ENCODE measurements at places on chromosomes 13 and 19. TPM values are rescaled to one million over a fixed set of nuclear protein-coding genes. Genes with fewer than 3 reads are reported as not detected.

DNA sequence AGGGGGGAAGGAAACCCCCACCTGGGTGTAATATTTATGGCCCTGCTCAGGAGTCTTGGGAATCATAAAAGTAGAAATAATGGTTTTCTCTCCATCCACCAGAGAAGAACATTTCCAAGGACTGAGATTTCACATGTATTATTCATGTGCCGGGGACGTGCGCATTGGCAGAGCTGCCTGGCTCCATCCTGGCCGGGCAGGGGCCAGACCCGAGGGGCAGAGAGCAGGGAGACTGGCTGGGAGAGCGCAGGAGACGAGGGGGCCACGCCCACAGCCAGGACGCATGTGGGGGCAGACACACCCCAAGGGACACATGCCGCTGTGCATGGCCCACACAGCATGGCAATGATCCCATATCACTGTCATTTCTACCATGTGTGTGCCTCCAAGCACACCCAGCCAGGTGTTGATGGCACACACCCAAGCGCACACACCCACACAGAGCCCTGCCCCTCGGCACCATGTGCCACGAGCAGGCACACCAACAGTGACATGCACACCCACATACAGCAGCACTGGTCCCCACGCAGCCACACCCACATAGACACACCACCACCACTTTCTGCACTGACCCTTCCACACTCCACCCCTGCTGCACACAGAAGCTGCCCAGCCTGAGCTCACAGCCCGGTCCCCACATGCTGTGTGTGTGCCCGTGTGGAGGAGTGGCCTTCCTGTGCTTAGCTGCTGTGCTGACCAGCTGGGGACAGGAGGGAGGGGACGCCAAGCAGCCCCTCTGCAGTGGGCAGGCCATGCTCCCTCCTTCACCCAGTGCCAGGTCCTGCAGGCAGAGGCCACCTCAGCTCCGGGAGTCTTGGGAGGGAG is 39.3 kb downstream of the CEBPG start:
- no peak for DNase-seq

- peak; percentile 92 for DNase-seq
Measured at GRCh38 chr19:40305403-40305802, 20.3 kb upstream of the AKT2 start.

The MRPL4 gene
- 163 TPM for total RNA-seq

The SIGLEC7 gene
- total RNA-seq, result not detected

The SLC10A2 gene
- total RNA-seq, result not detected

DNA sequence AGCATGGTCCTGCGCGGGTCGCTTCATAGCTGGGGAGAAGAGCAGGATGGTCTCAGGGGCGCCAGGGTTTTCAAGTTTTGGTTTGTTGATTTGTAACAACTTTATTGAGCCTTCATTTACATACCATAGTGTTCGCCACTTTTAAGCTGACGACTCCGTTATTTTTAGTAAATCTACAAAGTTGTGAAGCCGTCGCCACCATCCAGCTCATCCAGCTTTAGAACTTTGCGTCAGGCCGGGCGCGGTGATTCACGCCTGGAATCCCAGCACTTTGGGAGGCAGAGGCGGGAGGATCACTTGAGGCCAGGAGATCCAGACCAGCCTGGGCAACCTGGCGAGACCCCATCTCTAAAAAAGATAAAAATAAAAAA is 404 bp downstream of the C19orf44 start:
- no peak for DNase-seq

- DNase-seq, result no peak
Measured at GRCh38 chr13:73142071-73142470, 83.3 kb downstream of the KLF5 start.

GRCh38 chr13:72692884-72693514 is 34.4 kb downstream of the MZT1 start:
- no peak for DNase-seq

GRCh38 chr13:100100115-100100879 is 11.4 kb downstream of the PCCA start:
- DNase-seq, result no peak

The FCHO1 gene
- 96.2 TPM for total RNA-seq

DNA sequence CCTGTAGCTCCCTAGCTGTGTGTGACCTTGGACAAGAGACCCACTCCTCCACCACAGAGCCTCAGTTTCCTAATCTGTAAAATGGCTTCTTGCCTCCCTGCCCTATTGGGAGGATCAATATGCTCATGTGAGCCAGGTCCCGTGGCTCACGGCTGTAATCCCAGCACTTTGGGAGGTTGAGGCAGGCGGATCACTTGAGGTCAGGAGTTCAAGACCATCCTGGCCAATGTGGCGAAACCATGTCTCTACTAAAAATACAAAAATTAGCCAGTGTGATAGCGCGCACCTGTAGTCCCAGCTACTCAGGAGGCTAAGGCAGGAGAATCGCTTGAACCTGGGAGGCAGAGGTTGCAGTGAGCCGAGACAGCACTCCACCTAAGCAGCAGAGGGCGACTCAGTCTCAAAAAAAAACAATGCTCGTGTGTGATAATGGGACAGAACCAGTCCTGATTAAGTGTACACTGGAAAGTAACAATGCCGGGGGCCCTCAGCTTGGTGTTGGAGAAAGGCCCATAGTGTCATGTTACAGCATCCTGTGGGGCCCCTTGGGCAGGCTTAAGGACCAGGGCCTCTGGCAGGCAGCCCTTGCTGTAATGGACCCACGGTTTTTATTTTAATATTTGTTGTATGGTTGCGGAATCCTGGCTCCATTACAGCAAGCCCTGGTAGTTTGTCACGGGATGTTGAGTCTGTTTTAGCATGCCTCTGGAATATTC is 6.8 kb downstream of the RPS11 start:
- DNase-seq, result peak; percentile 90

The CYP4F8 gene
- not detected for total RNA-seq

- no peak for DNase-seq
Measured at GRCh38 chr13:51608857-51609406, 24.7 kb downstream of the WDFY2 start.

The HCN2 gene
- total RNA-seq, result 1.1 TPM

The FBXO27 gene
- 0.17 TPM for total RNA-seq

DNA sequence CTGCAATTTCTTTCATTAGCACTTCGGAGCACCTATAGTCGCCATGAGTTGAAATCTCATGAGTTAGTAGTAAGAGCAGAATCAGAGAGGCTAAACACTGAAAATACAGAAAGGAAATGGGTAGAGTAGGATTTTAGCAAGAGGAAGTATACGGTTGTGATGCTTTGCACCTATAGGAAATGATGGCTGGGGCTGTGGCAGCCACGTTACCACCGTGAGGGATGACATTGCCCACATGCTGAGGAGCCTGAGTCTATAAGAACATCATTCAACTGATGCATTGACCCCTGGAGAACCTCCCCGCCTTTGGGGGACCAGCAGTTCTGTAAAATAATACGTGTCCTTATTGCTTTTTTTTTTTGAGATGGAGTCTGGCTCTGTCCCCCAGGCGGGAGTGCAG is 20.4 kb downstream of the FAM187B start:
- no peak for DNase-seq

DNA sequence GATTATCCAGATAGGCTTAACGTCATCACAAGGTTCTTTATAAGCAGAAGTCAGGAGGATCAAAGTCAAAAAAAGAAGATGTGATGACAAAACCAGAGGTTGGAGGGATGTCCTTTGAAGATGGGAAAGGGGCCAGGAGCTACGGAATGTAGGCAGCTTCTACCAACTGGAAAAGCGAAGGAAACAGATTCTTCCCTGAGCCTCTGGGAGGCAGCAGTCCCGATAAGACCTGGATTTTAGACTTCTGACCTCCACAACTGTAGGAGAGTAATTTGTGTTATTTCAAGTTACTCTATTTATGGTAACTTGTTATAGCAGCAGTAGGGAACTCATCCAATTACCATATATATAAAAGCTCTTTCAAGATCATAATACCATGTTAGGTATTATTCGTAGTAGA is 98.8 kb upstream of the MYCBP2 start:
- DNase-seq, result no peak

DNA sequence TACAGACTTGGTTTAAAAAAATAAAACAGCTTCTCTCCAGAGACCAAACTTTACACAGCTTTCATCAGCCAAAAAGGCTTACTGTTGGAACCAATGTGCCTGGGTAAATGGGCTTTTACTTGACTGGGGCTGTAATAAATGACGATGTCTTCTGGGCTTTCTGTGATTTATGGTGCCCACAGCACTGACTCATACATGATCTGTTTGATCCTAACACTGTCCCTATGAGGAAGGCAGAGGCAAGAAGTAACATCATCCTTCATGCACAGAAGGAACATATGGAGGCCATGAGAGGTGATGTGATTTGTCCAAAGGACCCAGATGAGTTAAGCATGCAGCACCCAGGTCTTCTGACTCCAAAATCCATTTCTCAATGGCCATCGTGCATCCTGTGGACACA is 77.4 kb downstream of the DOCK9 start:
- no peak for DNase-seq

The SHD gene
- total RNA-seq, result not detected

The C19orf44 gene
- 5.4 TPM for total RNA-seq

DNA sequence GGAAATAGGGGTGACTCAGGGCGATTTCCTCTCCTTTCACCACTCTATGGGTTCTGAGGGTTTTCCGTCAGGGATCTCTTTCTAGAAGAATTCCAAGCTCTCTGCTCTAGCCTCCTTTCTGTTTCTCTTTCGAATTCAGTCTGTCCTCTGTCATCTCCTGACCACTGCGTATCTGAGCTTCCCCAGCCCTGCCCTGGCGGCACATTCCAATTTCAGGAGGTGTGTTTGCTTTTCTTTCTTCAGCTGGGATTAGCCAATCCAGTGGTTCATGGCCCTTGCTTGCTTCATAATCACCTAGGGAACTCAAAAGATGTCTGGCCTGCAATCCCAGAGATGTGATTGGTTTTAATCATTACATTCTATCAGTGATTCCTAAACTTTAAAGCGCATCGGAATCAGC is 9.4 kb downstream of the IFNL2 start:
- no peak for DNase-seq

DNA sequence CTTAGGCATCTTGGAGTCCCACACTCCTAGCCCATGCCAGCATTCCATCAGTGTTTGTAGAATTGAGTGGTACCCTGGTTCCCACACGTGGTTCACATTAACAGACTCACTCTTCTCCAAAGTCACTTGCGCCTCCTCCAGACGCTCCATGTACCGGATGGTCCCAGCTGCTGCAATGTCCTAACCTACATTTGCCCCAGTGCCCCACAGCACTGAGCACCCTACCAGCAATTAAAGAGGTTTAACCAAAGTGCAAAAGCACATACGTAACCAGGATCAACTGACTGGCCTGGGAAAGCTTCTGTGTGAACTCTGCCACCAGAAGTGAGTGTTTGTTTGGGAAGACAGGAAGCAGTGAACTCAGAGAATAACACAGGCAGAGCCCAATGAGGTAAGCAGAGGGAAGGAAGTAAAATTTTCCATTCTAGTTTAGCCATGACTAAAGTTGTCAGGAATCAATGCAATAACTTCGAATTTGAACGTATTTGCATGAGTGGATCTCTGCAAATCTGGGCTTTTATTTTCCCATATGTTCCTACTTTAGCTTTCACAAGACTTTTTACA is 7.3 kb upstream of the MEDAG start:
- DNase-seq, result no peak

- no peak for DNase-seq
Measured at GRCh38 chr13:30457306-30457891, 8.3 kb downstream of the HMGB1 start.

- peak; percentile 81 for DNase-seq
Measured at GRCh38 chr13:99322297-99323103, 15.3 kb upstream of the GPR183 start.

- peak; percentile 79 for DNase-seq
Measured at GRCh38 chr13:51825165-51825592, 19.8 kb downstream of the TMEM272 start.

- no peak for DNase-seq
Measured at GRCh38 chr13:55566334-55566733, 1574.4 kb upstream of the PRR20A start.

DNA sequence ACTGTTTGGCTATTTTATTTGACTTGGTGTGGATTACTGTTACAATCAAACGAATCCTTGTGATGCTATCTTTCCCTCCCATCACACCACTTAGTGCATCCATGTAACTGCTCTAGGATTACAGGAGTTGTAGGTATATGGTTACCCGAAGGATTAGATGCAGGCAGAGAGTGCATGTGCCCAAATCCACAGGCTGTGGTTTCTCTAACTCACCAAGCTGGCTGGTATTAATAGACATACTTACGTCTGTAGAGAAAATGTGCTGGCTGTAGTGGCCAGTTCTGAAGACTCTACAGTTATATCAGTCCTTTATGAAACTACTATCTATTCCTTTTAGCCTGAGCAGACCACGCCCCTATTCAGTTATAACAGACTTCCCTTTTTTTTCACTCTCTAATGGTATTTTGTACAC is 1.1 kb upstream of the HMGB1 start:
- no peak for DNase-seq

GRCh38 chr13:100211016-100211710 is 122.3 kb downstream of the PCCA start:
- no peak for DNase-seq

The C19orf67 gene
- 0.54 TPM for total RNA-seq

GRCh38 chr13:99357941-99358340 is 50.7 kb upstream of the GPR183 start:
- DNase-seq, result peak; percentile 77

DNA sequence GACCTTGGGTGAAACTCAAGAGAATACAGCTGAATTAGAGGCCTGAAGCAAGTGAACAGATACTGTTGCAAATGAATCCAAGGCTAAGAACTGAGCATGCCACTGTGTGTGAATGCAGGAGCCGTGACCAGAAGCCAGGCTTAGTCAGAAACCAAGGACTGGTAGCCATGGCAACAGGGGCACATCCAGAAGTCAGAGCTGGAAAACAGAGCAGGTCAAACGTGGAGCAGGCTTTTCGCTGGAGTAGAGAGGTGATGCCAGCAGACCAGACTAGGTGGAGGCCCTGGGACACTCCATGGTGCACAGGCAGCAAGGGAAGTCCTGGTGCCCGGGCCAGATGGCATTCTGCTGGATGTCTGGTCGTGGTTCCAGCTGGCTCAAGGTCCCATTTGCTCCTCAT is 564.1 kb downstream of the PCDH9 start:
- no peak for DNase-seq

GRCh38 chr19:48123907-48124651 is 13.5 kb upstream of the PLA2G4C start:
- no peak for DNase-seq

The CEACAM4 gene
- not detected for total RNA-seq

DNA sequence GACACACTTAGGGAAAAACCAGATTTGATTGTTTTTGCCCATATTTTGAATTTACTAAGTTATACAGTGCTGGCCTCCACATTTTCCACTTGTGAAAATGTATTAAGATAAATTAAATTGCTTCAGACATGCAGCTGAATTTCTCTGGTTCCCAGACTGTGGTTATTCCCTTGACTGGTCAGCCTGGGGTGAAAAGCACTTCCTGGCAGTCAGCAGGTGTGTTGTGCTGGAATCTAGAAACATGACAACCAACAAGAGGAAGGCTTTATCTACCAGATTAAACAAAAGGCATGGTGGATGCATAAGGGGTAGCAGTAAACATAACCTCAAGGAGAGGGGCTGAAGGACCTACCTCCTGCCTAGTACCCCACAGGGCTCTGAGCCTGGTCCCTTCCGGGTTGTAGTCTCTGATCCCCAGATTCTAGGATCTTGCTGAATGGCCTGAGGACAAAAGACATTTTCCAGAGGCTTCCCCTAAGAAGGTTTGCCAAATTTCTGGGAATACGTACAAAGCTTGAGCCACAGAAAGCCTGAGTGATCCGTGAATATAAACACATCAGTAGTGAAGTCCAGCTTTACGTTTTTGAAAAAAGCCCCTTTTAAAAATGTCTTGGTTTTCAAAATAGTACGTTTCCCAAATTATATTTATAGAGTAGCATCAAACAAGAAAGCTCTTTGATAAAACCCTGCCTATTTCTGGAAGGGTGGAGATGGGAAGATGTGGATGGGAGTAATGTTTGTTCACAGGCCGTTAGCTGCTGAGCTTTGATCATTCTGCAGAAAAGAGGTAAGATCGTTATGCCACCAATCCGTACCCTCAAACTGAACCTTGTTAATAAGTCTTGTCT is 133.4 kb downstream of the LACC1 start:
- DNase-seq, result no peak

Data from activated CD4-positive, alpha-beta T cell treated with anti-CD3 and anti-CD28 coated beads, Interleukin-2, amount 10 ng/mL, durations not matched to agents 24 days and 14 days (primary cell).